ENCODE measurements at places on chromosomes 16 and 17.

DNA sequence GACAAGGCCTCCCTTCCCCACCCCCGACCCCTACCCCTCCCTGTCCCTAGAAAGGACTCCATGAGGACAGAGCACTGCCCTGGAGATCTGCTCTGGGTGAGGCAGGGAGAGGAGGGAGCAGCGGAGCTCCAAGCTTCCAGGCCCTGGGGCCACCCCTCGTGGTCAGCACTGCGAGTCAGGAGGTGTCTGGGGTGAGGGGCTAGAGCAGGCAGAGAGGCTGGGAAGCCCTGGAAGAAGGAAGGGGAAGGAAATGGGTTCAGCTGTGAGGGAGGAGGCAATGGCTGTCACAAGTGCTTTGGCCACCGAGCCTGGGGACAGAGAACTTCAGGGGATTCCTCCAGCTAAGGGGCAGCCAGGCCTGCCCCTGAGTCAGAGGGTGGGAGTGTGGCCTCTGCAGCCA, 28.2 kb upstream of the DNAI2 start:
- no peak for DNase-seq

- DNase-seq: no peak
Measured at GRCh38 chr16:22264786-22265185, 32.4 kb upstream of the POLR3E start.

- DNase-seq: peak; percentile 51
Measured at GRCh38 chr17:732902-733720, 715 bp downstream of the TLCD3A start.

DNA sequence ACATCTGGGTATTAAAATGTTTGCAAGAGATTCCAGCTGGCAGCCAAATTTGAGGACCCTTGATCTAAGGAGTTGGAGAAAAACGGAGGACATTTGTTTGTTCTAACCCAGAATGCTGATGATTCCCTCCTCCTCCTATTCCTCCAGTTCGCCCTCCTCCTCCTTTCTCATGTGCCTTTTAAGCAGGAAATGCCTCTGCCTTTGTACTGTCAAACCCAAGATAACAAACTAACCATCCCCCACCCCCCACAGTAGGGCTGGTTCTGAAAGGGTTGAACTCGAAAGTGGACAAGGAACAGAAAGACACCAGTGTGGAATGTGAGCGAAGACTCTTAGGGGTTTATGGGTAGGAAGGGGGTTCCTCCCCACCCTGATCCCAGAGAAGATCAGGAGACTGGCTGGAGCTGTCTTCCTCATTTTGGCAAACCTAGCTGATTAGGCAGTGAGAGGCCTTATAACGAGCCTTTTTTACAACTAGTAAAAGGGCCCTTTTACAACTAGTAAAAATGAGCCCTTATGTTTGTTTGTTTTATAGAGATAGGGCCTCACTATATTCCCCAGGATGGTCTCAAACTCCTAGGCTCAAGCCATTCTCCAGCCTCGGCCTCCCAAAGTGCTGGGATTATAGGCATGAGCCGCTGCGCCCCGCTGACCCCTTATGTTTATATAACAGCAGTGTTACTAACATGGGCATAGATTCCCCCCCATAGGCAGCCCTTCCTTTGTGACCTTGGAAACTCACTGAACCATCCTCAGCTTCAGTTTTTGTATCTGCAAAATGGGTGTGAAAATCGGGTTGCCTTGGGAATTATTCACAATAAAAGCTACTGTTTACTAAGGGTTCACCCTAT, 975 bp downstream of the CHD9 start:
- DNase-seq: peak; percentile 51

DNA sequence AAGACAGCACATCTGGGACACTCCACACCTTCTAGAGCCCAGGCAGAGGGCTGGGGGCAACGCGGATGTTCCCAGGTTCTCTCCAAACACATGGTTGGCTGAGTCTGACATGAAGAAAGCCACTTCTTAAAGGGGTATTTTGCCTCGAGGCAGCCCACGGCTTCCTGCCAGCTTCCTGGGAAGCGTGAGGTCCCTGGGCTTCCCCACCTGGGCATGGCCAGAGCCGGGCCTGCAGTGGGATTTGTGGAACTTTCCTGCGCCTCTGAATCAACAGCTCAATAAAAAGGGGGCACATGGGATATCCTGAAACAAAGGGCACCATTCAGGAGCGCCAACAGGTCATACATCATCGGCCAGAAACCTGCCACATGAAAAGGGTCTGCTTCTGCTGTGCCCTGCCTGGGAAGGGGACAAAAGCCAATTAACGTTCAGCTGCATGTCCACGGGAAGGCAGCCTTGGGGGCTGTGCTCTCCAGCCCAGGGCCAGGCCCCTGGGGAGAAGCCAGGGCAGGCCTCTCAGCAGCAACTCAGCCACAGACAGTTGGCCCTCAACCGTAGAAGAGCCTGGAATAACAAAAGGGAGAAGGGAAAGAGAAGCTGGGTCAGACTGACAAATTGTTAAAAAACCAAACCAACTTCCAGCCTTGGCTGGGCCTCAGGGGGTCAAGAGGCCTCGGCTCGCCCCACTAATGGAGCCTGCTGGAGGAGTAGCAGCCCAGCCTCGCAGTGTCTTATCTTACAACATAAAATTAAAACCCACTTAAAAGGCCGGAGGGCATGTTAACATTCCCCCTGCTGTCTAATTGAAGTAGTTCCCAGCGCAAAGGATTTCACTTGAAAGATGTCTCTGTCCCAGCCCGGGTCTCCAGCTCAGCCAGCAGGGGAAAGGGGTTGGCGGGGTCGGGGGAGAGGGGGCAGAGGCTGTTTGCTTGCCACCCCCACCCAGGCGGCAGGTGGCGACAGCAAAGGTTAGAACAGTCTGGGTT, 34.2 kb downstream of the TBX4 start:
- DNase-seq: no peak

- no peak for DNase-seq
Measured at GRCh38 chr17:5282642-5283217, 646 bp downstream of the RABEP1 start.

- DNase-seq: no peak
Measured at GRCh38 chr16:73545290-73545689, 497.4 kb upstream of the ZFHX3 start.

GRCh38 chr16:49644145-49644463, 211.8 kb downstream of the ZNF423 start:
- no peak for DNase-seq

DNA sequence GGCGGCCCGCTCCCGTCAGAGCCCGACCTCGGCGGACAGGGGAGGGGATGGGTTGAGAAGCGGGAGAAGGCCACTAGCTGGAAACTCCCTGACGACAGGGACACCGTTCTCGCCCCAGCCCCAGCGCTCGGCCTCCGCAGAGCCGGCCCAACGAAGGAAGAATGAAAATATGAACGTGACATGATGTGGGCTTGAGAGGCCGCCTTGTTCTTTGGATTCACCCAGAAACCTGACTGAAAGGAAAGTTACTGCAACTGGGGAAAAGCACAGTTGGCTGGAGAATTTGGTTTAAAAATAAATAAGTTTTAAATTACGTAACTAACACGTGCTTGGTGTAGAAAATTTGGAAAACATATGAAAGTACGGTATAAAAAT, 21.1 kb downstream of the NPTX1 start:
- no peak for DNase-seq

DNA sequence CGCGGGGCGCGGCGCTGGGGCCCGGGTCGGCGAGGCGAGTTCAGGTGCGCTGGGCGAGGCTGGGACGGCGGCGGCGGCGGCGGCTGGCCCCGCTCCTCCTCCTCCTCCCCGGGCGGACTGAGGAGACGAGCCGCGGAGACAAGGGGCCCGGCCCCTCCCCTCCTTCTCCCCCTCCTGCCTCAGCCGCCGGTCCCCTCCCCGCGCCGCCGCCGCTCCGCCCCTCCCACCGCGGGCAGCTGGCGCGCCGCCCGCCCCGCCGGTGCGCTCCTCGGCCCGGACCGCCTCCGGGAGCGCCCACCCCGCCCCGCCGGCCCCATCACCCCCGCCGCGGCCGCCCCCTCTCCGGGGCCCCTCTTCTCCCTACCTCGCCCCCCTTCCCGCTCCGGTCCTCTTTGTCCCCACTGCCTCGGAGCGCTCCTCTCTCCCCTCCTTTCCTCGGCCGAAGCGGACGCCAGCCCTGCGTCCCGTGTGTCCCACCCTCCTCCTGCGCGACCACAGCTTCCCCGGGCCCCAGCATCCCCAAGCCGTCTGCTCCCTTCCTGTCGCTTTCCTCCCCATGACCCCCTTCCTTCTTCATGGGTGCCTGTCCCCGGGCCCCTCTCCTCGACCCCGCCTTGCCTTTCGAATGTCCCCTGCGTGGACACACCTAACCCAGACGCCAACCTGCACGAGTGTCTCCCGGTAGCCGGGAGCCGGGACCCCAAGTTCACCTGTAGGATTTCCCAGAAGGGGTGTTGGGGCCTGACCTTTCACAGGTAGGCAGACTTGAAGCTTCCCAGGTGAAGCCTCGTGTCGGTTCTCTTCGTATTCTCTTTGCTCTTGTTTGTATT, at the start of gene TOX3:
Gene TOX3, minus strand, starts transcription at position 140 of the 830 bp plus-strand sequence. CDS start 420 bp downstream, outside the sequence.
- no peak for DNase-seq

GRCh38 chr17:81388612-81389367, 6.5 kb upstream of the BAHCC1 start:
- no peak for DNase-seq

DNA sequence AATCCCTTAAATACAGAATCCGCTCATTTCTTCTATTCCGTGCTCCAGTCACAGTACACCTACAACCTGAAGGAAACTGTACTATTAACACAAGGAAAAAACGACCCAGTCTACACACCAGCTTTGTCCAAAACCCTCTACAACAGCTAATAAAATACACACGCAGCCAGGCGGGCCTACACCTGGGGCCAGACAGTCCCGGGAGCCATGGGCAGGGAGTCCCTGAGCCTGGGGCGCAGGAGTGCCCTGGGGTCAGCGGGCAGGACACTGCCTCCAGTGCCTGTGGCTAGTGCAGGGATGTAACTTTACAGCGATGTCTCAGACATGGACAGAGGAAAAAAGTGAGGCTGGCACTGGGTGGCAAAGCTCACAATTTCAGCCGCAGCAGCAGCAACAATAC, 28.5 kb downstream of the GNPTG start:
- DNase-seq: no peak

DNA sequence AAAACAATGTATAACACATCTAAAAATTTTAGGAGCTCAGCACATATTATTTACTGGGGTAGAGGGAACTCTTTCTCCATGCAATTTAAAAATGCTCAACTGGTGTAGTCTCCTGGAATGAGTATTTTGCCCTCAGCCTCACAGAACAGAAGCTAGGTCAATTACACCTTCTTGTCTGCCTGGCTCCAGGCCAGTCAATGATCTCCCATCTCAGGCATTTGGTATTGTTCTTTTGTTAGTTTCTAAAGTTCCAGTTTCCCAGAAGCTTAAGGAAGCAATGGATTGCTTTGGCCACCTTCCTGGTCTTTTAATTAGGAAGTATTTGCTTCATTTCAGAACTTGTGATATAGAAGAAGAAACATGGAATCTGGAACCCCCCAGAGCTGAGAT, 360.3 kb upstream of the ASIC2 start:
- DNase-seq: no peak
